ENCODE measurements at places on chromosomes 1 and 21.

- no peak for DNase-seq
These were observed 53.6 kb upstream of the RWDD3 start for GRCh38 chr1:95180371-95180770.

GRCh38 chr1:53585129-53585528 is 125.9 kb downstream of the DMRTB1 start:
- peak; percentile 46 for DNase-seq

GRCh38 chr1:32962248-32962896 is 2.2 kb downstream of the RNF19B start:
- DNase-seq = no peak

GRCh38 chr1:42680921-42681683 is 1.1 kb upstream of the YBX1 start:
- no peak for DNase-seq

DNA sequence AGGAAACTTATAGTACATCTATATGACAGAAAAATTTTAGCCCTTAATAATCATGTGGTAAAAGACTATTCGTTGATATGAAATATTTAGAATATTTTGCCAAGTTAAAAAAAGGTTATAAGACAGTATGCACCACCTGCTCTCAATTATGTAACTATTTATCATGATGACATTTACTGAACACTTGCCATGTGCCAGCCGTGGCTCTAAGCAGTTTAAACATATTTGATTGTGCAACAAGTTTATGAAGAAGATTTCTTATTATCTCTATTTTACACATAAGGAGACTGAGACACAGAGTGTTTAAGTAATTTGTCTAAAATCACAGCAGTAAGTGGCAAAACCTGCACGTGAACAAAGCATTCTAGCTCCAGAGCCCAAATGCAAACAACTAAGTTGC is 199.3 kb upstream of the JUN start:
- DNase-seq = no peak

GRCh38 chr1:84613026-84613425 is 38.8 kb upstream of the CTBS start:
- no peak for DNase-seq

DNA sequence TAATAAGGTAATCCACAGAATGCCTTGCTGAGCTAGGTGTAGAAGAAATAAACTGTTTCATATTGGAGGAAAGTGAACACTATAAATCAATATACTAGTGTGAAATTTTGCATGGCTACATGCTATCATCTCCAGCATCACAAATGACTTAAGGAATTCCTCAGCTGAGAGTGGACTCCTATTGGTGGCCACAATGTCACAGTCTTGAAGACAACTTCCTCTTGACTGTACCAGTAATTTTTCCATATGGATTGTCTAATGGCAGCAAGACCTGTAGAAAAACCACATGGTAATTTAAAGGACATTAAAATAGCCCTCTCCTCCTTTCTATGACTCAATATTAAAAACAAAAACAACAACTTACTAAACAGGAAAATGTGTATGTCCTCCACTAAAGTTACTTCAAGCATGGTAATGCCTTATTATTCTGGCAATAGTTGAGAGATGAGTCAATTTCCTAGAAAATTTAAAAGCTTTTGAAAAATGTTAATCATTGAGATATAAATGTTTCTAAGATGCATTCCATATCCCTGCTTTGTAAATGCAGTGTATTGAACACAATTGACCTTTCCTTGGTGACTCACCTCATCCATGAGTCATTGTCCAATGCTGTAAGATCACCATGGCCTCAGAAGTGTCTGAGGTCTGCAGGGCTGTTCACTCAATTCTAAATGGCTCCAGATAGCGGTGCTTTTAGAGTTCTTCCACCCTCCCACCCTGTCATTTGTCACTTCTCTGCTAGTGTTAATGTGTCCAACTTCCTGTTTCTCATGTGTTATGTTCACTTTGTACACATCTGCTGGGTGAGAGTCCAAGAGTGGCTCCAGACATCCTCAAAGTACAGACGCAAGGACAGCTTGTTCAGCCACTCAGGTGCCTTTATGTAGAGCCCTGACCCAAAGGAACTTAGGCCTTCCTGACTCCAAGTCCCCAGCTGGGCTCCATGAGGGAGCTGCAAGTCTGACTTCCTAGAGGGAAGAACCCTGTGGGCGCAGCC is 32.8 kb upstream of the DNASE2B start:
- DNase-seq = no peak
